ENCODE measurements at places on chromosomes 2 and 18.
A peak's percentile ranks its signal among the peaks of the same experiment; 100 is the strongest.

- DNase-seq, result peak; percentile 91
Observed at GRCh38 chr18:36297417-36298125, at the start of gene FHOD3. FHOD3 (plus strand) TSS chr18:36297713; CDS start chr18:36297836, 123 bp downstream.

DNA sequence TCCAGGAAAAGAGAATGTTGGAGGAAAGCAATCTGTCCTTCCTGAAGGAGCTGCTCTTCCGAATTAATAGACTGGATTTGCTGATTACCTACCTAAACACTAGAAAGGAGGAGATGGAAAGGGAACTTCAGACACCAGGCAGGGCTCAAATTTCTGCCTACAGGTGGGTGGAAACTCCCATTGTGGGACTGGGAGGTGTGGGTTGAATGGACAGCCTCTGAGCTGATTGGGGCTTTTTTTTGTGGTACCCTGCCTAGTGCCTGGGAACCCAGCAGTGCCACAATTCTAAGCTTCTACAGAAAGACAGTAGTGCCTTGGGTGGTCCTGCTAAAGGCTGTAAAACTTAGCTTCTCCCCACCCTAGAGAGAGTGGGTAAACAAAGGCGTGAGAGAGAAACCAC is 6.3 kb downstream of the CASP8 start:
- no peak for DNase-seq

GRCh38 chr18:72114801-72115594 is 429.1 kb downstream of the CBLN2 start:
- DNase-seq, result no peak

- peak; percentile 58 for DNase-seq
Observed at GRCh38 chr18:44682201-44682870, 1.6 kb downstream of the SETBP1 start.

DNA sequence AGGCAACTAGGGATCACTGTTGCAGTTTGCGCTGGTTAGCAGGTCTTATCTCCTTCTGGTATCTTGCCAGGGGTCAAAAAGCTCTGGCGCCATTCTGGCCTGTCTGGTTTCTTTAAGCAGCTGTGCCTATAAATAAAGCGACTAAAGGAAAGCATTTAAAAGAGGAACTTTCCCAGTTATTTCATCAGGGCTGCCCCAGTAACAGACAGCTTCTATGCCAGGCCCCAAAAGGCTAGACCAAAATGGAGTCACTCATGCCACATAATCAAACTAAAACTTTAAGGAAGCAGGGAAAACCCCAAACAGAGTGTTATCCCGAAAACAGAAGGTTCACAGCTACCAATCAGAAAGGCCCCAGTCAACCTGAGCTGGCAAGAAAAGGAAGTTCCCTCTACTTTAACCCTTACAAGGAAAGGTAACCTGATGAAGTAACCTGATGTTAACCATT is 41.2 kb upstream of the HNRNPA3 start:
- no peak for DNase-seq

GRCh38 chr18:74613381-74613780 is 15.7 kb downstream of the ZNF407 start:
- no peak for DNase-seq

All from astrocyte of the hippocampus (primary cell).